ENCODE measurements at places on chromosomes 6 and 20. TPM values are rescaled to one million over a fixed set of nuclear protein-coding genes. Genes with fewer than 3 reads are reported as not detected.

FOXC1 gene
- total RNA-seq = 1.5 TPM

PRL gene
- total RNA-seq = not detected

PXMP4 gene
- total RNA-seq = 5.6 TPM

RBCK1 gene
- 115 TPM for total RNA-seq

KIF6 gene
- 0.32 TPM for total RNA-seq

TFAP2C gene
- not detected for total RNA-seq

KCNQ2 gene
- total RNA-seq = not detected

COL9A3 gene
- total RNA-seq = 44.4 TPM

BPIFA1 gene
- total RNA-seq = not detected

Data from epithelial cell of alveolus of lung (primary cell).